ENCODE measurements at places on chromosomes 11 and 22.

DNA sequence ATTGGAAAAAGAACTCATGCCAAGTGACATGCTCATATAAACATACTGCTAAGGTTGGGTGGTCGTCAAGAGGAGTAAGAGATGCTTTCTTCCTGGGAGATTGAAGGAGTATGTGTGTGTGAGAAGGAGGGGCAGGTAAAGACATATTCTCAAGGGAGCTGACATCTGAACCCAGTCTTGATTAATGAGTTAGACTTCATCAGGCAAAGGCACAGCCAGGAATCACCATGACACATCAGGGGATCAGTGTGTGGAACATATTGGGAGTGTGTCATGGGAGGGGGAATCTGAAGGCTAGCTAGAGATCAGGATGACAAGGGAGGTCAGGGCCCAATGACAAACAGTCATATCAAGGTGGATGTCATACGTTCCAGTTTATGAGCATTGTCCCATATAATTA lies 14.9 kb downstream of the CNTF start:
- no peak for DNase-seq

GRCh38 chr11:1349327-1350041 lies 40.1 kb upstream of the TOLLIP start:
- DNase-seq = no peak

- no peak for DNase-seq
Observed at GRCh38 chr11:123904932-123905331, 3.0 kb downstream of the OR8D4 start.

- no peak for DNase-seq
Observed at GRCh38 chr11:60957188-60957587, 5.2 kb upstream of the SLC15A3 start.

DNA sequence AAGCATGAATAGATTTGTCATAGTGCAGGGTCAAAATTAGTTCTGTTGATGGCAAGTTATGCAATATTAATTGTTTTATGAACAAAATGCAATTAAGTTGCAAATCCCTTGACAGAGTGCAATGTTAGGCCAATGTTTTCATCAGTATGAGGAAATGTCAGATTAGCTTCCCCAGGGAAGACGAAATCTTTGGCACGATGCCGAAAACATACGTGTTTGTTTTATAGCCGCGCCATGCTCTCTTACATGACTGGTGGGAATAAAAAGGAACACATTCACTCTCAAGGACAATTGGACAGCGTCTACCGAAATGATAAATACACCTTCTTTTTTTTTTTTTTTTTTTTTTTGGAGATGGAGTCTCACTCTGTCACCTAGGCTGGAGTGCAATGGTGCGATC lies 27.0 kb downstream of the MFNG start:
- DNase-seq = no peak

DNA sequence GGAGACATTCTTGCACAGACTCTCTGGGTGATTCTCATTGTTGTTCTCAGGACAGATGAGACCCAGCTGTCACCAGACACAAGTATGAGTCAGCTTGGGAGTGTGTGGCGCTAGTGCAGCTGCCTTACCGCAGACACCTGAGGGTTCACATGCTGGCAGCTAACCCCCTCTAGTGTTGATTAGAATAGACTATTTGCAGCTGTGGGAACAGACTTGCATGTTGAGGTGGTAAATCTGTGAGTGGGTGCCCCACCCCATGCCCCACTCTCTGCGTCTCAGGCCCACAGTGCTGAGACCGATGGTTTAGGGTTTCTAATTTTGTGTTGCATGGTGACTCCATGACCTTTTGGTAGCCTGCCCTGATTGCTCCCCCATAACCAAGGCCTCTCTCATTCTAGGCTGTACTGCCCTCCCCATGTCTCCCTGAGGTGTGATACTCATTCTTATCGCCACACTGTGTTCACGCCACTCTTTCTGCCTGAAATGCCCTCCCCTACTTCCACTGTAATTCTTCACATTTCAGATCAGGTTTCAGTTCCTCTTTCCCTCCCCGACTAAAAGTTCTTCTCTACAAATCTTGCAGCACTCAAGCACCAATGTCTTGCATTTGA lies 73.7 kb upstream of the KIRREL3 start:
- DNase-seq = no peak

DNA sequence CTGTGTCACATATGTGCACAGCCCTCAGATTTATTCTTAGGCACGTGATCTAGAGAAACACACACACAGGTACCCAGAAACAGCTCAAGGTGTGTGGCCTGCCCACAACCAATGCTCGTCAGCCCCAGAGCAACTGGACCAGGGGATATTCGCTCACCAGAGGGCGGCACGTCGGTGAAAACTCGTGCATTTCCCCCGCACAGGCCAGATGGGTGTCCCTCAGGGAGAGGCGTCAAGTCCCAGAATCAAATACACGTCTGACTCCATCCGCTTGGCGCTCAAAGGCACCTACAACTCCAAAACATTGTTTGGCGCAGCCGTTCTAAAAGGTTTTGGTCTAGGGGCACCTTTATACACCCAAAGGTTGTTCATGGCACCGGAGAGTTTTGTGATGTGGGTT lies 429.0 kb downstream of the BRD1 start:
- no peak for DNase-seq

GRCh38 chr22:50360578-50360977 lies 17.5 kb downstream of the PPP6R2 start:
- DNase-seq = no peak

GRCh38 chr11:73810637-73811036 lies 23.0 kb downstream of the MRPL48 start:
- no peak for DNase-seq

DNA sequence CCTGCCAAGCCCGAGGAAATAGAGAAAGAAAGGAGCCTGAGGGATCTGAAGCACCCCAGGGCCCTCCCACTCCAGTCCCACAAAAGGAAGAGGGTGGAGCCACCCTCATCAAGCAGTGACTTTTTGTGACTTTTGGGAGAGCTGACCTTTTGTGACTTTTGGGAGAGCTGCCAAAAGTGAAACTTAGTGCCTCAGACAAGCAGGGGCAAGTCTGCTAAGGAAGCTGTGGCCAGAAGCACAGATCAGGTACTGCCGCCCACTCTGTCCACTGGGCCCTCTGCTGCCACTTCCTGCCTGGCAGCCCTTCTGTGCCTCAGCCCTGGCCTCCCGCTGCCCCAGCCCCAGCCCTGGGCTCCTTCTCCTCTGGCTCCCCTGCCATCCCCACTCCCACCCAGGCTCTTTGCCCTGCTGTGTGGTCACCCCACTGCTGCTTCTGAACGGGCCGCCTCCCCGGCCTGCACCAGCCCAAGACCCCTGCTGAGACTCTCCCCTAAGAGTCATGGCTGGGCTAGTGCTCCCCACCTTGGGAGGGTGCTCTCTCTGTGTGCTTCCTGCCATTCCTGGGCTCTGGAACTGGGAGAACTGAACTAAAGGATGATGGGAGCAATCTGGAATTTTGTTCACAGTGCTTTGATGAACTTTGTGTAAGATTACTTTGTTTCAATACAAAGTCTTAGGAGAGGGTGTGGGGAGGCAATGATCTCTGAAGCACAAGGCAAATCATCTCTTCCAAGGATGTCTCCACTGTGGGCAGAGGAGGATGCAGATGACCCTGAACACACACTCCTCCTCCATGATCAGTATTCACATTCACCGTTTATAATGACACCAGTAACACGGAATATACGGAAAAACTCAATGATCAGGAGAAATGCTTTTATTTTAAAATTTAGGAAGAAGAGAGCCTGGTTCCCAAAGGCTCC lies at the start of gene APOBEC3H:
APOBEC3H (plus strand) TSS at position 147 of the 923 bp plus-strand sequence. CDS start 3,035 bp downstream, outside the sequence.
- no peak for DNase-seq

DNA sequence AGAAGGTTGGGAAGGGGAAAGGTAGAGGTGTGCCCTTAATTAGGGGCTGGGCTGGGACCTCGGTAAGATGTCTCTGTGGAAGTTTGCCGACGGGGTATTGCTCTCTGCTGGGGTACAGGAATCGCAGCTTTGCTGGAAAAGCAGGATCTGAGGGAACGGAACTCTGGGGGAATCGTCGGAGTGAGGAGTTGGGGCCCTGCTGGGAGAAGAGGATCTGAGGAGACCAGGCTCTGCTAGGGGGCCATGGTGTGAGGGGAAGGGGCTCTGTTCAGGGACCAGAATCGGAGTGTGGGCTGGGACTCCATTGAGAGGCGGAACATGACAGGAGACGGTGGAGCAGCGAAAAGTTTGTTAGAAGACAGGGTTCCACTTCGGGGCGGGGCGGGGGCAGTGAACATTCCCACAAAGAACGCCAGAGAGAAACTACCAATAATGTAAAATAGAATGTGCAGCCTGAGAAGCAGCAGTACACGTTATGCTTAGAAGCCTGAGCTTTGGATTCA lies 456 bp downstream of the AAMDC start:
- no peak for DNase-seq

GRCh38 chr11:126466236-126467045 lies 111.0 kb downstream of the ST3GAL4 start:
- no peak for DNase-seq

DNA sequence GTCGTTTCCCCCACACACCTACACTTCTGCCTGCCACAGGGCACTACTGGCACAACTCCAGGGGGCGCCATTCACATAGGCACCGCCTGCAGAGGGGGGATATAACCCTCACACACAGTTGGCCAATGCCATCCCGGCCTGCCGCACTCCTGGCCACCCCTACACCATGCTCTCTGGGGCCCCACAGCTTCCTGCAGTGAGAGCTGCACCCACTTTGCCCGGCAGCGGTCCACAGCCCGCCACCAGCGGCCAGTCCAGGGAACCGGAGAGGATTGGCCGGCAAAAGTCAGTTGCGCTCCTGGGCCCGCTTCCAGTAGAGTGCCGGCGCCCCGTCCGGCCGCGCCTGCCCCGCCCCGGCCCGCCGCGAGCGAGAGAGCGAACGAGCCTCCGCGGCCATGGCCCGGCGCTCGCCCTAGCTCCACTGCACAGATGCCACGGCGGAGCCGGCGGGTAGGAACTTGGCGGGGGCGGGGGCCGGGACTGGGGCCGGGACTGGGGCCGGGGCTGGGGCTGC lies 25.6 kb upstream of the SUSD2 start:
- no peak for DNase-seq

DNA sequence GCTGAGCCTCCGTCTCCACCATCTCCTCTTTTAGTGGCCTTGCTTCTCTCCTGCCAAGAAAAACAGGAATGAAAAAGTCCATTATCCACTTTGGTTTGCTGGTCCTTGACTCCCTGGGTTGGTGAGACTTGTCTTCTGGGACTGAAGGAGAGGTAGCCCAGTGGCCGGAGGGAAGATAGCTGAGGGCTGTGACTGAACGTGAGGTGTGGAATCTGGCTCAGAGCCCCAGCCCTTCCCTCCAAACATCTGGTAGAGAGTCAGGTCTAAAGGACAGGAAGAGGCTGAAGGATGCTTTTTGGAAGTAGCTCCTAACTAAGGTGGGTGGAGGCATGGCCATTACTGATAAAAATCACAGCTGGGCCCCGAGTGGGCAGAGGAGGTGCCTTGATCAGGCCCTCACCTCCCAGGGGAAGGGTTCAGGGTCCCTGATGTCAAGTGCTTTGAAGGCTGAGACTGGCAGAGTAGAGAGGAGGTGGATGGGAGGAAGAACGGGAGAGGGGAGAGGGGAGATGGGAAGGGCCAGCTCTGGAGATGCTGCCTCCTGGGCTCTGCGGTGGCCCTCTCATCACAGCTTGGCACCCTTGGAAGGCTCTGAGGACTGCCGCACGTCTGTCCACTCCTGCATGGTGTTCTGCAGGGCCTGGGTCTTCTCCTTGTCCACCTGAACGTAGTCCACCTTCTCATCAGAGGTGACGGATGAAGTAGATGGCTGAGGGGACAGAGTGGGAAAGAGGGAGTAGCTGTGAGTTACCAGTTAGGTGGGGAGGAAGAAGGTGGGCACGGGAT lies 30.2 kb downstream of the USP35 start:
- no peak for DNase-seq

DNA sequence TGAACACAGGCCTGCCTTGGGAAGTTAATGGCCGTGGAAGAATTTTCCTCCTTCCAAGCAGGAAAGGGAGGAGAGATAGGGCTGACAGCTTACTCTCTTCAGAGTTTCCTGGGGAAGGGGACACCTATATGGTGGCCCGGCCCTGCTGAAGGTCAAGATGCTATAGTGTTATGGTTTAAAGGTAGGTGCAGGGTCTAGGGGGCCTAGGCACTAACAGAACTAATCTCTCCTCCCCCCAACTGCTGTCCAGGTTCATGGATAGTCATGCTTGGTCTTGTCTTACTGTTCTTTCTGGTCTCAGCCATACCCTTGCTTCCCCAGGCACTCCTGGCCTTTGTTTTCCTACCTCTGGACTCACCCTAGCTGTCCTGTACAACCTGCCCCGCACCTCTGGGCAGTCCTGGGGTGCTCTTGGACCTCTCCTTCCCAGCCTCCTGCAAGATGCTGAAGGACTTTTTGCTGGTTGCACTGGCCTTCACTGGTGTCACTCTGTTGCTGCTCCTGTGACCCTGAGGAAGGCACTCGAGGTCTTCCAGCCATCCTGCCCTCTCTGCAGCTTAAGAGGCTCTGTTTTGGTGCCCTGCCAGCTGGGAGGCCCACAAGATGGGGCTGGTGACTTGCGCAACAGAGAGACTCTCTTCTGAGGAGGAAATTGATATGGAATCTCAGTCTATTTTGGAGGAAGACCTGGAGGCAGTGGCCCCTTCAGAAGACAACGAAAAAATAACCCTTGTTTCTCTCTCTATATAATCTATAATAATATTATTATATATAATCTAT lies 17.9 kb downstream of the SEC14L3 start:
- no peak for DNase-seq

- no peak for DNase-seq
Observed at GRCh38 chr11:83249972-83250593, 36.1 kb downstream of the CCDC90B start.

GRCh38 chr22:33844273-33844672 lies 76.0 kb downstream of the LARGE1 start:
- DNase-seq = no peak

DNA sequence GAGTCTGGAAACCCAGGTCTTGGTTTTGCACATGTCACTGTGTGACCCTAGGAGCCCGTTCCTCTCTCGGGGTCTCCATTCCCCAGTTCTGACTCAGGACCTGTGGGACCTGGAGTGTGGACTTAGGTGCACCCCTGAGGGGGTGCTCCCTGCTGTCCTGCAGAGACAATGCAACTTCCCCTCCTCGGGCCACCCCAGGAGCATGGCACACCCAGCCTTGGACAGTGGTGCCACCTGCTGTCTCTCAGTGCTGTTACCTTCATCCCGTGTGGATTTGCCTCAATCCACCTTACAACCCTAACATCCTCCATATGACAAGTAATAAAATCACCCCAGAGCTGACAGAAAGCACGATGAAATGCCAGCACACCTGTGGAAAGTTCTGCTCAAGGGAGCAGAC lies 27.5 kb upstream of the CRYBB3 start:
- DNase-seq = no peak

GRCh38 chr11:15139958-15140659 lies 25.4 kb downstream of the INSC start:
- no peak for DNase-seq

DNA sequence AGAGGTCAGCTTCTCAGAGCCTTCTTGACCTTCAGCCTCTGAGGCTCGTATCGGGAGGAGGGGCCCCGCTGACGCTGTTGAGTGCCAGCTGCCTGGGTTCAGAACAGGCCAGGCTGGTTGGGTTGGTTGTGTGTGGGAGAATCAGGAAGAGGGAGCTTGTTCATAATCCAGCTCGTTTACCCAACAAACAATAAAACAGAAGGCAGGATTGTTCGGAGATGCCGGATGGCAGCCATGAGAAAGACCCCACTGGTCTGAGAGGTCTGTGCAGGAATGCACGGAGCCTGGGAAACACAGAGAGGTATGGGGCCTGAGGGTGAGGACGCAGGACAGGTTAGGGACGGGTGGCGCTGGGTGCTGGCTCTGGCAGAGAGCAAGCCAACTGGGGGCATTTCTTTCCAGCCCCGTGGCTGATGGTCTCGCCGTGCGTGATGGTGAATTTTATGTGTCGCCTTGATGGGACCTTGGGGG lies 31.6 kb upstream of the SHANK2 start:
- DNase-seq = no peak

All from stimulated activated CD8-positive, alpha-beta memory T cell treated with anti-CD3 and anti-CD28 coated beads, Interleukin-2, amount 100 ng/mL, for 1 hour (primary cell).